ENCODE measurements at places on chromosomes 7 and 10.
A peak's percentile ranks its signal among the peaks of the same experiment; 100 is the strongest.

DNA sequence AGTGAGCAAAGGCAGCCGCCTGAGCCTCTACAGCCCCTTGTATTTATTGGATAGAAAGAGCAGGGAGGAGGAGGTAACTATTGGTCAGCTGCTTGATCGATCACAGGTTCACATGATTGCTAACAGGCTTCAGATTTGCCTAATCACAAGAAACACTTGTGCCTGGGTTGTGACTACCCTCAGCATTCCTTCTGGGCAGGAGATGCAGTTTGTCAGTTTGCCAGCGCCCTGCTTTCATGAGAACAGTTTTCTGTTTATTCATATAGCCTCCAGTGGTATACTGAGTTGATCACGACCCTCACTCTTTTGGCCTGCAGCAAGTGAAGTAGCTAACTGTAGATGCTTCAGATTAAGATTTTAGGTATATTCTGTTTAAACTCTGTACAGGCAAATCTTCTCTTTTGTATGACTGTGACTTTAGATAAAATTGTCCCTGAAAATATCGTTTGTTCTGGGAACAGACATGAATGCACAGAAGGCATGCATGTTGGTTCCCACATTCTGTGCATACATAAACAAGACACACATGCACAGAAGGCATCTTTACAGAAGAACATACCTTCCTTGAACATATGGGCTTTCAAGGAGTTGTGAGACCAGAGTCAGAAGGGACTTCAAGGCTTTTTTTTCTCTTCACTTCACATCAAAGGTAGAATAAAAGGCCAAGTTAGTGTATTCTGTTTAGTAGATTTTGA lies 422.4 kb upstream of the STEAP1 start:
- DNase-seq = no peak

DNA sequence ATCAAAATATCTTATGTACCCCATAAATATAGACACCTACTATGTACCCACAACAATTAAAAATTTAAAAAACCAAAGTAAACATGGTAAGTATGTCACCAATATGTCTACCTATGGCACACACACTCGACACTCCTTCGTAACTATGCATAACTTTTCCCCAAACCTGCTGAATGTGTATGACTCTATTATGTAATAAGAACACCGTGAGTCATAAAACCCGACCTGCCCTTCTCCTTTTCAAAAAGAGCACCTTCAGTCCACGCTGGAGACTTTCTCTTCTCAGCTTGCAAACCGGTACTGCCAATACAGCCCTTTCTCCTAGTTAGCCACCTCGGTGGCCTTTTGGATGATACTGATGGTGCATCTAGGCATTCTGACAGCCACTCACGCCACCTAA lies 186.3 kb downstream of the PRPF18 start:
- no peak for DNase-seq

- no peak for DNase-seq
Observed at GRCh38 chr7:32143301-32143700, 73.1 kb upstream of the PDE1C start.

GRCh38 chr10:34109495-34109894 lies 705.6 kb downstream of the PARD3 start:
- no peak for DNase-seq

DNA sequence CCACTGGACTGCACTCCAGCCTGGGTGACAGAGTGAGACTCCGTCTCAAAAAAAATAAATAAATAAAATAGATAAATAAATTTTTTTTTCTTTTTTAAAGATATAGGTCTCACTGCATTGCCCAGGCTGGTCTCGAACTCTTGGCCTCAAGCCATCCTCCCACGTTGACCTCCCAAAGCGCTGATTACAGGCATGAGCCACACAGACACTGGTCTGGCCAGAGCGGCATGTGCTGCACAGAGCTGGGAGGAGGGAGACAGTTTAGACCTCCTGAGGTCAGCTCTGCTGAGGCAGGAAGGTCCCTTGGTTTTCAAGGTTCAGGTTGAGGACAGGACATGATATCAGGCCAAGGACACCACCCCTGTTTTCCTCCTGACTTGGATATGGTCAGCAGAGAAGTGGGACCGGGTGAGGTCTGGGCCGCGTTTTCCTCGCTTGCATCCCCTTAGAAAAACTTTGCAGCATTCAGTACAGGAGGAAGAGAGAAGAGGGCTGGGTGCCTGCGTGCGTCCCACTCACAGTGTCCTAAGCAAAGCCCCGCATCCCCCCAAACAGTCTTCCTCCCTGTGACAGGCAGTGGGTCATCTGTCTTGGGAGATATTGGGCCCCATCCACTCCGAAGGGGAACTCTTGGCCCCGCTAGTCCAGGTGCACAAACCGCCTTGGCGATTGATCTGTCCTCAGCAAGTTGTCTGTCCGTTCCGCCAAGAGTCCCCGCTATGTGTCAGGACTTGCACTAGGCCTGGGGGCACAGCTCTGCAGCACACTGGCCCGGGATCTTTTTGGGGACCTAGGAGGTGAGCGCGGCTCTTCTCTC lies 56.1 kb downstream of the ZNF727 start:
- no peak for DNase-seq

DNA sequence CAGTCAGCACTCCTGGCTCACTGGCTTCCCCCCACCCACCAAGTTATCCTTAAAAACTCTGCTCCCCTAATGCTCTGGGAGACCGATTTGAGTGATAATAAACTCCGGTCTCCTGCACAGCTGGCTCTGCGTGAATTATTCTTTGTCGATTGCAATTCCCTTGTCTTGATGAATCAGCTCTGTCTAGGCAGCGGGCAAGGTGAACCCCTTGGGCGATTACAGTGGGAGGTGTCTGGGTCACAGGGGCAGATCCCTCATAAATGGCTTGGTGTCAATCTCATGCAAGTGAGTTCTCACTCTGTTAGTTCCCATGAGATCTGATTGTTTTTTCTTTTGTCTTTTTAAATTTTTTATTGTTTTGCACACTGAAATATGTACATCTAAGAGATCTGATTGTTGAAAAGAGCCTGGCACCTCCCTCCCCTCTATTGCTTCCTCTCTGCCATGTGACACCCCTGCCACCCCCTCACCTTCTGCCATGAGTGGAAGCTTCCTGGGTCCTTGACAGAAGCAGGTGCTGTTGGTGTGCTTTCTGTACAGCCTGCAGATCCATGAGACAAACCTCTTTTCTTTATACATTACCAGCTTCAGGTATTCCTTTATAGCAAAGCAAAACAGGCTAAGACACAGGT lies 20.5 kb downstream of the OTUD1 start:
- no peak for DNase-seq

GRCh38 chr7:115827305-115828045 lies 203.1 kb downstream of the TFEC start:
- DNase-seq = no peak

DNA sequence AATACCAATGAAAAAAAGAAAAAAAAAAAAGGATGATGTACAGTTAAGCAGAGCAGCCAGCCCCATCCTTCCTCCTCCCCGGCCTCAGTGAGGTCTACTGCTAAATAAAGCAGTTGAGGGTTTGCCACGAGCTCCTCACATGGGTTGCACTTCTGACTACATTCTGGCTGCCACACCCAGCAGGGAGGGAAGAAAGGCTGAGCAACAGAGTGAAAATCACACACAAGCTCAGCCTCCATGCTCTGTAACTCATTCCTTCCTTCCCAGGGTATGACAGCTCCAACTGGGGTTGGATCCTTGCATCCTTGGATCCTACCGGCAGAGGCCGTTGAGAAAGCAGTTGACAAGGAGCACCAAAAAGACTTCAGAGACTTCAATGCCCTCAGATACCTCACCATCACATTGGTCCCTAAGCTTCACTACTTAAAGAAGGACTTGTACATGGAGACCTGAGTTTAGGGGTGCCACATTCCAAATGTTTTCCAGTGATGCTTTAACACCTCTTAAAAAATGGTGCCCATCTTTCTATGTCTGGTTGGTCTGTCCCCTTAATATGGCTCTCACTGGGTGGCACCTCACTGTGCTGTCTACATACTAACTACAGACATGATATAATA lies 52.9 kb upstream of the PIK3CG start:
- no peak for DNase-seq

- no peak for DNase-seq
Observed at GRCh38 chr7:8146106-8146787, 115.7 kb downstream of the ICA1 start.

DNA sequence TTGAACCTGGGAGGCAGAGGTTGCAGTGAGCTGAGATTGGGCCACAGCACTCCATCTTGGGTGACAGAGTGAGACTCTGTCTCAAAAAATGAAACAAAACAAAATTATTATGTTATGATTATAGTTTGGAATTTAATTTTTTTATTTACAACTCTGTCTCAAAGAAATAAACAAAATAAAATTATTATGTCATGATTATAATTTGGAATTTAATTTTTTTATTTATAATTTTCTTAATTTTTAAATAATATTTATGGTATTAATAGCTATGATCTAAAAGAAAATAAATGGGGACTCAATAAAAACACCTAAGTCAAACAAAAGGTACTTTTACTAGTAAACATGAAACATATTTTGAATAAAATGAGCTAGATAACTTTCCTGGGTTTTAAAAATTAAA lies 994.8 kb upstream of the GHITM start:
- no peak for DNase-seq

DNA sequence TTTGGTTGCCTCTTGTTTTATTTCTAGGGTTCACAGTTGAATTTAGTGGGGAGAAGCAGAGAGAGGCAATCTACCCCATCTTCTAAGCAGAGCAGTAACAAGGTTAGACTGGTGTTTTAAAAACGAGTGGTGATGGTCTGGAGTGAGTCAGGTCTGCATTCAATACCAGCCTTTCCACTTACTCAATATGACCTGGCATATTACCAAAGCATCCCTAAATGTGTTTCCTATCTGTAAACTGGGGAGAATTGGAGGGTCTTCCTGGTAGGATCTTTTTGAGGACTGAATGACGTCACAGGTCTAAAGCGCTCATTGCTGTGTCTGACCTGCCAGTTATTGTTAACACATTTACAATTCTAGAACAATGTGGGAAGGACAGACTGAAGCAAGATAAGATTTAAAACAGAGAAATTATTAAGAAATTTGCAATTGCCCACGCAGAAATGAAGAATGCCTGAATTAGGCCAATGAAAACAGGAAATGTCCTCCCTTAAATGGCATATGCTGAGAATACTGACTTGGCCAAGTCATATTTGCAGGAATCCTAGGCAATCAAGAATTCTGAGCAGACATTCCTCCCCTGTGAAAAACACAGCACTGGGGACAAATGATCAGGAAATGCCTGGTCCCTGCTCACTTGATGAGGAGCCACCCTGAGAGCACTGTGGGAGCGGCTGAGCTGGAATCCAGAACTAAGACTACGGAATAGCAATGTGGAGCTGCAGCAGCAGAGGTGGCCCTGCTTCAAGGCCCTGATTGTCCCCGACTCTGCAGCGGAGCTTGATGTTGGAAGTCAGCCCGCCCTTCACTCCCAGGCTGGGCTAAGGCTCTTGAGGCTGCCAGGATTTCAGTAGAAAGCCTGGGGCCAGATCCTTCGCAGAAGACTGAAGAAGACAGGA lies 184.5 kb upstream of the CXCL12 start:
- peak; percentile 88 for DNase-seq

- DNase-seq = no peak
Observed at GRCh38 chr10:130045091-130045652, 65.5 kb downstream of the C10orf143 start.

DNA sequence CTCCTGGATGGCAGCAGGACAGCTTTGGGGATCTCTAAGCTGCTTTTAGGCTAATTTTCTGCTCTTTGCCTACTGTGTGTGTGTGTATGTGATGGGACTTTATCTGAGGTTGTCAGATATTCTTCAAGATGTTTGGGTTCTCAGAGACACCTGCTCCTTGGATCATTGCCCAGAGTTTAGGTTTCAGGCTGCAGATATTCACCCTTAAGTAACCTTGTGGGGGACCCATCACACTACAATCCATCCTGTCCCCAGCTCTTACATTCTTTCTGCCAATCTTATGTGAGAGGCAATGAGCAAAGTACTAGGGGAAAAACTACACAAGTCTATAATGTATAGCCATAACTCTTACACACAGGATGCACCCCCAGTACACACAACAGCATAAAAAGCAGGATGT lies 263.0 kb upstream of the ZWINT start:
- no peak for DNase-seq

DNA sequence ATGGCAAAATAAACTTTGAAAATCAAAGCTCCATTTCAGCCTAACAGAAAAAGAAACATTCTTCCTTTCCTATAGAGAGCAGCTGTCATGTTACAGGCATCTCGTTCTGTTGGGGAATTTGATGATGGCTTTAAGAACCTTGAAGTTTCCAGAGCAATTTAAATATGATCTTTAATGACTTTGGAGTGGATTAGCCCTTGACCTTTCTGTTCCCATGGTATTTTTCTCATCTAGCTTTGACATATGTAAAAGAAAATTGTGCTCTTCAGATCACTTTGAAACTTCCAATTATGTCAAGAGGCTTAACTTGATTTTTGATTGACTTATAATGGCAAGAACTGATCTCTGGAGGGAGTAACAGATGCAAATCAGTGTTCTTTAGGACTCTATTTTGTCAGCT lies 157.6 kb upstream of the SEMA3E start:
- DNase-seq = no peak

- no peak for DNase-seq
Observed at GRCh38 chr7:64277630-64278029, 36.1 kb upstream of the ZNF736 start.

DNA sequence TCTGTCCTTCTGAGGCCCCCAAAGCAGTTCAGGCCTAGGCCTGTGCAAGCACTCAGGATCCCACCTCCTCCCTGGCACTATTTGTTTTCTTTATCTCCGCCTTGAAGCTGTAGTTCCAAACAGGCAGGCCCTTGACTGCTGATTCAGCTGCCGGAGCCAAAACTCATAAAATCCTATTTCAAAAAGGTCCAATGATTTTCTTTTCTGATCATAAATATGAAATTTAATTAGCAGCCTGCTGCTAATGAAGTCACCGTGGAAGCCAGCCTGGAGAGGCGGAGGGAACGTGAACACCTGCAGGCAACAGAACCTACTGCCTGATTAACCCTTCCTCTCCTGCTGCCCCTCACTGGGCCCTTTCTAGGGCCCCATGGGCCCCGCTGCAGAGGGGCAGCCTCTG lies 60.1 kb downstream of the CARD11 start:
- DNase-seq = no peak

- DNase-seq = peak; percentile 28
Observed at GRCh38 chr7:135317676-135318325, 84.2 kb downstream of the STRA8 start.

DNA sequence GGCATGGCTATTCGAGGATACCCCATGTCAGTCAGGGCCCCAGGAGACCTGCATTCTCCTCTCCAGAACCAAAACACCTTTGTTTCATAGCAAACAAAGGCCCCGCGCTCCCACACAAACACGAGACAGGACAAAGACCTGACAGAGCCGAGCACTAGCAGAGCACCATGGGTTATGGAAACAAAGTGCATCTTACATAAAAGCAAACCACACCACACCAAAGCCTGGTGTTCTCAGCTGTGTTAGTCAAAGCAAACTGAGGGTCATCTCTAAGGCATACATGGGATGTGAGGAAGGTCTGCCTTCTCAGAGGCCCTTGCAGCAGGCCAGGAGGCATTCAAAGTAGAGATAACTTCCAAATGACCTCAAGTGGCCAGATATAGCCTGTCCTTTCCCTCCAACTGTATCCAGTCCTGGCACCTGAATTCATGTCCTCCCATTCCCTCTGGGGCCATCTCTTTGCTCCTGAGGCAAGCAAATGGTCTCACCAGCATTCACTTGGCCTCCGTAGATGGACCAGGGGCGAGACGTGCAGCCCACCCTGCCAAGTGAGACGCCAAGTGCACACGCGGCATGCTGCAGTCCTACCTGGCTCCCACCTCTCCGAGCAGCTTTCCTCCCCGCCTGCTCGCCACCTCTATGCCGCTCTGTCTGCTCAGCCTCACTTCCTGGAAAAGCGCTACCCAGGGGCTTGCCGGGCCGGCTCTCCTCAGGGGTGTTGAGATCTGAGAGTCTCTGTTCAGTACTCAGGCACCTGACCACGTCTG lies 45.3 kb upstream of the PDLIM1 start:
- no peak for DNase-seq
